ENCODE measurements at places on chromosomes 12 and 14.

DNA sequence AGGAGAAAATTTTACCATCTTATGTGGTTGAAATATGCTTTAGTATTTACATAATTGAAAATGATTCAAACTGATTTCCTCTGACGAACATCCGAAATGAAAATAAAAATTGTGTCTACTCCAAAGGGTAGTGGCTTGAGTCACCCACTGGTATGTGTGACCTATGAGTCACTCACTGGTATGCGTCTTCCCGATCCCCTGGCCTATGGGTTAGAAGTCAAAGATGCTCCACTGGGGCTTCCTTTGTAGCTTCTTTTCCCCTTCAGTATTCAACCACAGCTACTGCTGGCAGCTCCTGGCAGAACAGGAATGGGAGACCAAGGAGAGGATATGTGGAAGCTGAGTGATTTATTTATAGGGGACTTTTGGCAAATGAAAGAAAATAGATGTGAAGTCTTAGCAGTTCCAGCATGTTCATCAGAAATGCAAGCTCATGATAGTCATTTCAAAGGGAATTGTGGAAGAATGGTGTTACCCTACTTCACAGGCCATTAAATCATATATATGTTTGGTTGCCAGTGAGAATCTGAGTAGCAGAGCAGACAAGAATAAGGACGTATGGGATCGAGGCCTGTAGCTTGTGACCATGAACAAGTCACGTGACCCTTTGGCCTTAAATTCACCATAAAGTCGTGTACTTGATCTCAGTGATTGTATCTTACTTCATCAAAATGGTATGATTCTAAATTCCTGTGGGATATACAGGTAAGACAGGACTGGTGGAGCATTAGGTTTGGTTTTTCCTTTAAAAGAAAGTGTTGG is 108.3 kb downstream of the CRADD start:
- DNase-seq = no peak

DNA sequence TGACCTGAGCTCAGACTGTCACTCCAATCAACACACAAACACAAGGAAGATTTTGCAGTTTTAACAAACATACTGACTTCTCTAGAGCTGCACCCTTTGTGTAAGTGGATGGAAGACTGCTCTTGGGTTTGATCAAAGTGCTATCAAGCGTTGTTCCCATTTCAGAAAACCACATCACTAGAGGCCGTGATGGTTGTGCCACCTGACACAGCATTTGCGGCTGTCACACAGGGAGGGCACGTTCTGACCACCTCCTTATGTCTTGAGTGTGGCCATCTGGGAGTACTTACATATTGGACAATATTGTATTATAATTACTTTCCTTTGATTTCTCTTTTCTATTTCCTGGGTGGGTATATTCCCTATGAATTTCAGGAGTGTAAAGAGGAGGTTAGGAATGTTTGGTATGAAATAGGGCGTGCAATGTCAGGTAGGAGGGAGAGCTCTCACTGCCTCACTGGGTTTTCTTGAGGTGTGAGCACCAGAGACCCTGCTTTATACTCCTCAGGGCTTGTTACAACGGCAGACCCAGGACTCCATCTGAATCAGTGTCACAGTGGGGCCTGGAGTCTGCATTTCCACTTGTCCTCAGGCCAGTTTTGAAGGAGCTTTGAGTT is 74.3 kb downstream of the SYNE3 start:
- DNase-seq = no peak

DNA sequence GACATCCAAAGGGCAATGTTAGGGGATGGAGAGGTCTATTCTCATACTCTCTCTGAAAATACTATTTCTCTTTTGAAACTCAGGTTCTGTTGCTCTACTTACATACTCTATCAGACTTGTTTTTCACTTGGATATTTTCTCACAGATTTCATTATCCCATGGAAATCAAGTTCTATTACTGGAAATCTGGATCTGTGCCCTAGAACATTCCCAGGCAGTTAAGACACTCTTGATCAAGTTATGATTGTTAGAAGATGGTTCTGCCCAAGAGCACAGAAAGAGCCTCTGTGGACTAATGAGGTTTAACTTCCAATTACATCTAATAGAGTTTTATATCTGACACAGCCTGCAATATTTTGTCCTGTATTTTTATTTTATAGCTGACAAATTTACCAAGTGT is 591.0 kb upstream of the ATP2B1 start:
- DNase-seq = no peak

GRCh38 chr12:56163533-56164344 is 5.6 kb downstream of the MYL6 start:
- DNase-seq = no peak

GRCh38 chr12:112546996-112547395 is 128.2 kb downstream of the PTPN11 start:
- no peak for DNase-seq

DNA sequence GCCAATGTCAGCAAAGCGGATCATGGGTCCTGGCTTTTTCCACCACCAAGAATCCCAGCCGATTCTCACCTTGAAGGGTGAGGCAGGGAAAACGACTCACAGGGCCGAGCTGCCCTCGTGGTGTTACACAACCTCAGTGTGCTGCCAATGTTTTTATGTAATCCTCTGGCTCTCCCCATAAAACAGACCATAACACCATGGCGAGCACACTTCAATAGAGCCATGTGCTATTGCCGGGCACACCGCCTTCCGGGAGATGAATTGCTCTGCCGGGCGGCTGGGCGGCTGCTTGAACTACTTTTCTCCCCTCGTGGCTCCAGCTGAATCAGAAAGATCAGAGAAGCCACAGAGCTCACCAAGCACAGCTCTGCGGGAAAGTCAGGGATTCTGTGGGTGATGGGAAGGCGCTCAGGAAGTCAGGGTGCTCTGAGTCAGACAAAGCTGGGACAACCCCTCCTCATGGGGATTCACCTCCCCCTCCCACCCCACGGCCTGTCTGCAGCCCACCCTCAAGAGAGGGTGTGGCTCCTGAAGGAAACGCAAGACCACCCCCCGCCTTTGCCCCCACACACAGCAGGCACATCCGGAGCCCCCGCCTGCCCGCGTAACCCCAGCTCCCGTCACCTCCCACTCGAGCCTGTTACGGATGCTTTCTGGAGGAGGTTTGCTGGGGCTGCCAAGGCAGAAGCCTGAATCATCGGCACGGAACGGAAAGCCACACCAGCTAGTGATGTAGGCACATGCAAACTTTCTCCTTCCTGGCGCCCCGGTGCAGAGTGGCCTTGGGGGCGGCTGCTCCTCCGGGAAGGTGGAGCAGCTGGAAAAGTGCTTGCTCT is 1.8 kb downstream of the GALNT9 start:
- no peak for DNase-seq

GRCh38 chr12:15886372-15887042 is 4.3 kb downstream of the STRAP start:
- DNase-seq = no peak

GRCh38 chr12:56629459-56630179 is 507 bp downstream of the BAZ2A start:
- peak; percentile 31 for DNase-seq

DNA sequence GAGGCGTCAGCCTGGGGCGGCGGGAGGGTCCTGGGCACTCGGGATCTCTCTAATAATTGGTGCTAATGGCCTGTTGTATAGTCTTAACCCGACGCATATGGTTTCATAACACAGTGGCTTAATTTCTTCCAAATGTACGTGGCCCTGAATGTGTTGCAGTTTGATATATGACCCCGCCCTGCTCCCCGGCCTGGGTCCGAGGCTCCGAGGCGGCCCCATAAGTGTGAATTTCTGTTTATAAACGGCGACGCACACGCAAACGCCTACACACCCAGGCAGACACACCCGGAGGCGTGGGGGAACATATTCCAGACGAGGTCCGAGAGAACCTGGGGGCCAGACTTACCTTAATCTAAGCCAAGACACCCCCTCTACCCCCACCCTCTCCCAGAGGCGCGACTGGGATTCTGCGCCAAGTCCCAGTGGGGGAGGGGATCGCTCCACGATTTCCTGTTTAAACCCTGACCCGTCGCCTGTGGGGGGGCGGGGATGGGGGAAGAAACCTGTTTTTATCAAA is 9.7 kb upstream of the HOXC6 start:
- no peak for DNase-seq

- DNase-seq = no peak
Measured at GRCh38 chr12:28574746-28575592, 384.7 kb downstream of the CCDC91 start.
